Tracheal epithelial cell (primary cell): ENCODE measurements at places on chromosomes 3 and 15. TPM values are rescaled to one million over a fixed set of nuclear protein-coding genes. Genes with fewer than 3 reads are reported as not detected.

CLDN11 gene
- total RNA-seq, result 0.43 and 7.5 TPM in 2 replicates

GOLGA6L24 gene
- total RNA-seq, result not detected in 2 replicates

C2CD4B gene
- not detected in 2 replicates for total RNA-seq

FRMD5 gene
- total RNA-seq, result 1.7 and 1.9 TPM in 2 replicates

GOLGA8J gene
- not detected in 2 replicates for total RNA-seq

ZPLD1 gene
- 1.7 and 12.8 TPM in 2 replicates for total RNA-seq

CYP8B1 gene
- total RNA-seq, result not detected in 2 replicates

UPK1B gene
- total RNA-seq, result 13.0 and 47.5 TPM in 2 replicates

GPR87 gene
- total RNA-seq, result 57.6 and 83.1 TPM in 2 replicates

VGLL3 gene
- 1.7 and 35.2 TPM in 2 replicates for total RNA-seq

GOLGA8M gene
- not detected in 2 replicates for total RNA-seq

POTEB2 gene
- not detected in 2 replicates for total RNA-seq

CCR9 gene
- not detected in 2 replicates for total RNA-seq

GHSR gene
- not detected in 2 replicates for total RNA-seq

SEC61A1 gene
- 177 and 230 TPM in 2 replicates for total RNA-seq

CKMT1B gene
- 10.4 and 11.8 TPM in 2 replicates for total RNA-seq

IGSF10 gene
- under 0.01 TPM in 1 of 2 replicates, not detected in the other for total RNA-seq

SNTN gene
- total RNA-seq, result not detected in 2 replicates

TERC gene
- 807 and 1,776 TPM in 2 replicates for total RNA-seq

FES gene
- total RNA-seq, result 3.2 and 7.0 TPM in 2 replicates

GOLGA6L4 gene
- total RNA-seq, result 0.21 and 0.96 TPM in 2 replicates

CADPS gene
- total RNA-seq, result under 0.01 TPM in 1 of 2 replicates, not detected in the other

CYP19A1 gene
- not detected in 2 replicates for total RNA-seq

AHSG gene
- total RNA-seq, result not detected in 2 replicates

CPB1 gene
- not detected in 2 replicates for total RNA-seq

BHLHE40 gene
- 67.8 and 116 TPM in 2 replicates for total RNA-seq

C3orf20 gene
- not detected in 2 replicates for total RNA-seq

SUCNR1 gene
- total RNA-seq, result not detected in 2 replicates

WWTR1 gene
- 9.2 and 36.9 TPM in 2 replicates for total RNA-seq

CTXN2 gene
- not detected in 2 replicates for total RNA-seq

GABRR3 gene
- not detected in 2 replicates for total RNA-seq

SLCO2A1 gene
- 0.24 TPM in 1 of 2 replicates, not detected in the other for total RNA-seq

CFAP20DC gene
- 7.7 and 12.8 TPM in 2 replicates for total RNA-seq

CLPX gene
- 30.1 and 32.8 TPM in 2 replicates for total RNA-seq

WNT5A gene
- total RNA-seq, result 3.6 and 5.8 TPM in 2 replicates

SLC15A2 gene
- 0.96 and 6.2 TPM in 2 replicates for total RNA-seq

TRPM1 gene
- total RNA-seq, result under 0.01 TPM in 1 of 2 replicates, not detected in the other

SLC2A2 gene
- total RNA-seq, result under 0.01 TPM in 1 of 2 replicates, not detected in the other

ARHGAP31 gene
- 0.43 and 4.1 TPM in 2 replicates for total RNA-seq

KCNAB1 gene
- total RNA-seq, result 0.21 and 0.24 TPM in 2 replicates

ITIH4 gene
- total RNA-seq, result 1.1 and 1.9 TPM in 2 replicates

MYO5A gene
- total RNA-seq, result 28.4 and 50.1 TPM in 2 replicates

GUCA1C gene
- not detected in 2 replicates for total RNA-seq

CRABP1 gene
- total RNA-seq, result not detected in 2 replicates

GCNT3 gene
- 5.3 and 10.4 TPM in 2 replicates for total RNA-seq

PRTG gene
- under 0.01 and 0.48 TPM in 2 replicates for total RNA-seq

CCR1 gene
- total RNA-seq, result not detected in 2 replicates

TP63 gene
- total RNA-seq, result 73.3 and 129 TPM in 2 replicates

MUC13 gene
- not detected in 2 replicates for total RNA-seq

COL6A5 gene
- not detected in 2 replicates for total RNA-seq

TMEM87A gene
- 107 and 170 TPM in 2 replicates for total RNA-seq

DHX36 gene
- total RNA-seq, result 28.2 and 40.5 TPM in 2 replicates

MAP1A gene
- total RNA-seq, result 0.21 and 0.24 TPM in 2 replicates

CSTA gene
- total RNA-seq, result 184 and 324 TPM in 2 replicates

SUSD5 gene
- under 0.01 and 0.24 TPM in 2 replicates for total RNA-seq

LRRC3B gene
- total RNA-seq, result not detected in 2 replicates

GATM gene
- total RNA-seq, result 2.6 and 4.1 TPM in 2 replicates

PPP2R3A gene
- 7.2 and 9.9 TPM in 2 replicates for total RNA-seq
